ENCODE measurements at places on chromosomes 5 and 9. TPM values are rescaled to one million over a fixed set of nuclear protein-coding genes. Genes with fewer than 3 reads are reported as not detected.

GRCh38 chr5:1642221-1642620 is 118.5 kb upstream of the LPCAT1 start:
- H3K4me3 ChIP-seq: no peak overlapping the region
- no peaks in the 10 kb centered on the region for H3K36me3 ChIP-seq
- H3K4me1 ChIP-seq: peaks cover 17% of the 10 kb centered on the region
- H3K27ac ChIP-seq: no peak overlapping the region
- H3K27me3 ChIP-seq: peaks cover 27% of the 10 kb centered on the region

DNA sequence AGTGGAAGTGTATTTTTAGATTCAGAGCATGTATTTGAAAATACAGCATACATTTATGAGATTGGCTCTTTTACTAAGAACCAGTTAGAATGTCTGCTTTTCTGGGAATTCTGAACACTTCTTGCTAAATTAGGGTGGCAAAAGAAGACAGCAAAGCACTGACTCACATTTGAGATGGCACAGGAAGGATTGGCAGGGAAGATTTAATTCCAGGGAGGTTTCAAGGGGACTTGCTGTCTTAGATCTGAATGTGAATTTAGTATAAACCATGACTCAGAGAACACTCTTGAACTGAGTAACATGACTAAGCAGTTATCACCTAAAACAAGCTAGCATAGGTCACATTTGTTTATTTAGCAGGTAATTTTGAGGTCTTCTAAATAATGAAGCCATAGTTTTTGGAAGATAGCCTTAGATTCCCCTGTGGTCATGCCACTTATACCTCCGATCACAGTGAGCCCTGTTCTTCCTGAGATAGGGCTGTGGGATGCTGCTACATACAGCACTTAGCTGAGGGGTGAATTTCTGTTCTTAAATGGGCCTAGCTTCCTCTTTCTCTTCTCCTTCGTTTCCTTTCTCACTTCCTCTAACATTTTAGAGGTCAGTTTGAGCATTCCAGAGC is 173.8 kb downstream of the PCSK1 start:
- H3K27me3 ChIP-seq: no peaks in the 10 kb centered on the region
- H3K36me3 ChIP-seq: no peaks in the 10 kb centered on the region
- no peak overlapping the region for H3K4me3 ChIP-seq

- H3K4me1 ChIP-seq: no peaks in the 10 kb centered on the region
- no peak overlapping the region for H3K27ac ChIP-seq
- H3K27me3 ChIP-seq: no peaks in the 10 kb centered on the region
- H3K4me3 ChIP-seq: no peak overlapping the region
- no peak for DNase-seq
Measured at GRCh38 chr5:133977858-133978257, 9.4 kb upstream of the C5orf15 start.

DNA sequence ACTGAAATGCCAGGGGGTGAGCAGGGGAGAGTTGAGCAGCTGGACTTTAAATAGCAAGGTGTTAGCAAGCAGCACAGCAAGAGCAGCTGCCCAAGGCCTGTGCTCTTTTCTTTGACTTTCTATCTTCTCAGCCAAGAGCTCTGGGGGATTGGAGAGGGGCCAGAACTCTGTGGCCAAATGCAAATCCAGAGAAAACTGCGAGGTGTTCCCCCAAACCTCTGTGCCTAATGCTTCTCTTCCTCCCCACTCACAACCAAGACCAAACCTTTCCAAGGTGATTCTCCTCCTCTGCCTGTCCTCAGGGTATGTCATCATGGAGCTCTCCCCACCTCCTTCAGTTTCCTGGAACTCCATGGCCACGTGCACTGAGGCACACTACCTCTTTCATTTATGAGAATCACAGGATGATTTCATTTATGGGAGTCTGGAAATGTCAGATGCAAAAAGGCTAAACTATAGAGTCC is 118.7 kb upstream of the WWC1 start:
- no peak for DNase-seq
- H3K4me3 ChIP-seq: no peak overlapping the region
- H3K36me3 ChIP-seq: no peaks in the 10 kb centered on the region
- no peaks in the 10 kb centered on the region for H3K27me3 ChIP-seq

GRCh38 chr9:93218671-93219420 is 34.9 kb downstream of the WNK2 start:
- H3K4me1 ChIP-seq: no peaks in the 10 kb centered on the region
- no peaks in the 10 kb centered on the region for H3K36me3 ChIP-seq

Gene C1QTNF3
- total RNA-seq: 2.9 TPM

Gene CCNO
- total RNA-seq: not detected
